Kasumi-1 (cell line): ENCODE measurements at places on chromosomes 7 and 10.

DNA sequence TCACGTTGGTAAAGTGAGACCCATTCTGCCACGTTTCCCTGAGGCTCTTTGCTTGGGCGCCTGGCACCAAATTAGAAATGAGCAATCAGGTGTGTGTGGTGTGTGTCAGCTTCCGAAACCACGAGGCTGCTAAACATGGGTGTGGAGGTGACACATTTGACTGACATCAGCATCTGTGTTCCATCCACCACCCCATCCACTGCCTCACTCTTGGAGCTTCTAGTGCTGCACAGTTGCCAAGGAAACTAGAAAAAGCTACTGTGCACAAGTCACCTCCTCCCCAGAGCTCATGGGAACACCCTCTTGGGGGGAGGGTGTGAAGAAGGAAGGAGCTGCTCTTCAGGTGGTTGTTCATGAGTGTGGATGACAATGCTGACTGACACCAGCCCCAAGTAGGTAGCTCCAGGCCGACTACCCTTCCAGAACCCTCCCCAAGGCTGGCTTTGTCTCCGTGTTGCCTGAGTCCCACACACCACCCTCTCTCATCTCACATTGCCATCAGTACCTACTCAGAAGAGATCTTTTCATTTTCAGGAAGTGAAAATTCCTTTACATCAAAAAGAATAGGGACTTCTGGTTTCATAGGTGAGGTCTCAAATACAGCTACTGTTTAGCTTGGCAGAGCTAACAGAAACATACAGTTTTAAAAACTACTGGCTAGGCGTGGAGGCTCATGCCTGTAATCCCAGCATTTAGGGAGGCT is 152.2 kb downstream of the TMEM178B start:
- DNase-seq: no peak

DNA sequence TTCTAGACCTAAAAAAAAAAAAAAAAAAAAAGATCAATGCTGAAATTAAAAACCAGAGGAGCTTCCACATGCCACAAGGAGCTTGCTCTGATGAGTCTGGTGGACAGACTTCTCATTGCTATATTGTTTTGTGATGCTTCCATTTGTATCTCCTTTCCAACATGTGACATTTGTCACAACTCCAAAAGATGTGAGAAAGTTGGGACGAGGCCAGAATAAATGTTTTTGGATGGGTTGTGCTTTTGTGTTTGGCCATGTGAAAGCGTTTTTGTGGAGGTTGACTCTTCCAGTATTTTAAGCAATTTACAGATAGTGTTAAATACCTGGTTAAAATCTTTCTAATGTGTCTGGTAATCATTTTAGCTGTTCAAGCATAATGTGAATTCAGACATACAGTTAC is 280.1 kb downstream of the SKAP2 start:
- DNase-seq: no peak

GRCh38 chr7:73879977-73880681 is 19.2 kb downstream of the TMEM270 start:
- no peak for DNase-seq

DNA sequence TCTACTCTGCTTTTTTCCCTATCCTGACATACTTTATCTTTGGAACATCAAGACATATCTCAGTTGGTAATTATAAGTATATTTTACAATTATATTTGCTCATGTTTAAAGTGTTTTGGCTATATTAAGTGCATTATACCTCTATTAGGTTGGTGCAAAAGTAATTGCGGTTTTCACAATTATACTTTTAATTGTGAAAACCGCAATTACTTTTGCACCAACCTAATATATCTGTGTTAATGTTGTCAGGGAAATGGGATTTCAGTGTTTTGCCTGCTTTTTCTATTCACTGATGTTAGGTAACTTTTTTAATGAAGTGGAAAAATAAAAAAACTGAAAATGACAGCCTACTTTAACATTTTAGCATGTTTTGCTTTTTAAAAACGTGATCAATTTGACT is 11.6 kb downstream of the SLC26A4 start:
- DNase-seq: no peak

DNA sequence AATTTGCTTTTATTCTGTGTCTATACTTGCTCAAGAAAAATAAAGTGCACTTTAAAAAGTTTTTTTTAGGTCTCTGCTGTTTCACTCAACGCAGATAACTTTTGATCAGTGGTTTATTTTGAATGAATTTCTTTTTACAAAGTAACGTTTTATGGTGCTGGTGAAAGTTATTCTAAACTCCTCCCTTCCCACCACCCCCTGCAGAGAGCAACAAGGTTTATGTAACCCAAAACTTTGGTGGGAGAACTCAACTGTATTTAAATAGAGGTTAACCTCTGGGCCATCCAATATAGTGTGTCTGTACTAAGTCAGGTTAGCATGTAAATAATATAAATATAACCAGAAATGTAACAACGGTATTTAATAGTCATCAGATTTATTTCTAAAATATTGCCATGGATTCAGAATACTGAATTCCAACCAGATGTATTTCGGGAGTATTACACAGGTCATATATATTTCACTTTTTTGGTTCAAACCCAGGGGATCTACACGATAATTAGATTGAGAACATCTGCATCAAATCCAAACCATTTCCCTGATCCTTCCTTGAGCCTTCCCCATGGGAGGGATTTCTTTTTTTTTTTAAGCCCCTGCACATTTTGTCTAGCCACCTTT is 3.9 kb upstream of the CUX1 start:
- DNase-seq: no peak

DNA sequence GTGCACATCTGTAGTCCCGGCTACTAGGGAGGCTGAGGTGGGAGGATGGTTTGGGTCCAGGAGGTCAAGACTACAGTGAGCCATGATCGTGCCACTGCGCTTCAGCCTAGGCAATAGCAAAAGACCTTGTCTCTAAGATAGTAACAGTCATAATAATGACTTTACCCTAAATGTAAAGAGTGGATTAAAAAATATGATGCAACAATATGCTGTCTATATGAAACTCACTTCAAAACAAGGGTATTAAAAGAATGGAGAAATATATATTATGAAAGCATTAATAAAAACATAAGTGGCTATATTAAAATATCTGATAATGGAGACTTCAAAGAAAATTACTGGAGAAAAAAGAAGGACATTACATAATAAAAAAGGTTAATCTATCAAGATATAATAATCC is 5.7 kb downstream of the GNA12 start:
- no peak for DNase-seq

- no peak for DNase-seq
These were observed 35.5 kb upstream of the KMT2E start for GRCh38 chr7:104978460-104978859.

DNA sequence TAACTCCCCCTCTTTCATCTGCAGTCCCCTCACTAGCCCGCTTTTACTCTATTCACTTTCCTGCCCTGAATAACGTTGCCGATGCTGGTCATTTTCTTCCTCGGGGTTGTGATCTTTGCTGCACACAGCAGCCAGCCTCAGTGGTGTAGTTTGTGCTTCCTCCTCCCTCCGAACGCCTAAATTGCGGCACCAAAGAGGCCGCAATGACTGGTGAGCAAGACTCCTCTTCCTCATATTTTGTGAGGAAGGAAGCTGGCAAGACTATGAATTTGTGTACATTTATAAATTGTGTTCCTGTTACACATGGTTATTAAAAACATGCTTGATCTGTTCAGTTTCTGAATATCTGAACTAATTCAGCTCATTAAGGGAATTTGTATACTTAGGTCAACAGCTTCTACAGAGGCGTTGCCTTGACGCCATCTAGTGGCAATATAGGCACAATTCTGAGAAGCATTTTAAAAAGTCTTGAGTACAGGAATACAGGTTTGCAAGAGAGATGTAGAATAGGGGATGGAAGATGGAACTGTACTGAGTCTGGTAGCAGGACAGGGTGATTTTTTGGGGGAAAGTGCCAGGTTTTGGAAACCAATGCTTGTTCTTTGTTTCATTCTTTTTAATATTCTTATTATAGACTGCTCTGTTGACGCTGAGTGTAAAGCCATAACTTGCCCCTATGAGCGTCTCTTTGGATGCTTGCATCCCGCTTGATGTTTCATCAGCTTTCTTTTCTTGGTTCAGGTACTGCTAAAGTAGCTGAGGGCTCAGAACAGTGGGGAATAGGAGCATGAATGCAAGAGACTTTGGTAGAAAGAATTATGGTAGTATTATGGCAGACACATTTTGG is 4.1 kb upstream of the TAS2R5 start:
- peak; percentile 73 for DNase-seq

DNA sequence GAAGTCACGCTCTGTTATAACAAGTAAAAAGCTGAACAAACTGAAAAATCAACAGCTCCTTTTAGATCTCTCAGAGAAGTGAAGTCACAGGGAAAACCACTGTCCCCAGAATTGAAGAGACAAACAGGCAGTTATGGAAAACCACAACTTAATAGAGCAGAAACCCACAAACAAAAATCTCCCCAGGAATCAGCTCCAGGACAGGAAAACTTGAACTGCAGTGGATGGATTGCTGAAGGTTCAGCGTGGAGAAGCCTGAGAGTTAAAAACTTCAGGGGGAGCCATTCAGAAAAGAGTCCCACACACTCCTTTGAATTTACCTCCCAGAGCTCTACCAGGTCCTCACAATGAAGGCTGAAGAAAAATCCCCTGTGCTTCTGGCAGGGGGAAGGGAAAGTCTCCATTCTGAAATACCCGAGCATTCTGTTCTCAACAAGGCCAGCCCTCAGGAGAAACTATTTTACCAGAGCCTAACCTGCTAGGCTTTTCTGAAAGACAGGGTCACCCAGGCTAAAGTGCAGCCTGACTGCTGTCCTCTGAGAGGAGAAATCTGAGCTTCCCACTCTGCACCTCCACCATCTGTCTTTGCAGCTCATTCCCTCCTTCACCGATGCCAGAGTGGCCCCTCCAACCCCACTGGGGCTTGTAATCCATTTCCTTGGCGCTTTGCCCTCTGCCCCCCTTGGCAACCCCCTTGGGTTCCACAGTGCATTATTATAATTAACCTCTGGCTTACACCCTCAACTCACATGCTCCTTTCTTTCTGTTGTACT is 65.0 kb upstream of the CCNY start:
- no peak for DNase-seq

GRCh38 chr10:129764901-129765663 is 199.0 kb downstream of the EBF3 start:
- no peak for DNase-seq

GRCh38 chr10:123007558-123008354 is 839 bp downstream of the IKZF5 start:
- peak; percentile 87 for DNase-seq

DNA sequence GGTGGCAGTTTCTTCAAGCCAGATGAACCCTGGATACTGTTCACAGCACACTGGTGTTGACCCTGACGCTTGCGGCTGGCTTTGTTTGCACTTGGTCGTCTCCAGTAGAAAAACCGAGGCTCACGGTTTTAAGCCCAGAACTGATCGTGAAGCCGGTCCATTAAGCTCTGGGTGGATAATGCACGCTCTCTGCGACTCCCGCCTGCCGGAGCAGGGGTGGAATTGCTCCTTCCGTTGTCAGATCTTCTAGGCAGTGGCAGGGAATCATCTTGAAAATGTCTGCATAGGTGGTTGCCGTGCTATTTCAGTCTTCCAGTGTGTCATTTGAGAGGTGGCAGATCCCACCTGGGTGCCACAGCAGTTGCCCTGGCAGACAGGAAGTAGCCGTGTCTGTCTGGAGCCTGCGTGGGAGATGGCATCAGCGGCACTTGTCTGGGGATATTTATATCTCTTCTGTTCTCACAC is 35.9 kb upstream of the AP5Z1 start:
- peak; percentile 27 for DNase-seq

- no peak for DNase-seq
These were observed 82.5 kb downstream of the AHR start for GRCh38 chr7:17380736-17381662.

DNA sequence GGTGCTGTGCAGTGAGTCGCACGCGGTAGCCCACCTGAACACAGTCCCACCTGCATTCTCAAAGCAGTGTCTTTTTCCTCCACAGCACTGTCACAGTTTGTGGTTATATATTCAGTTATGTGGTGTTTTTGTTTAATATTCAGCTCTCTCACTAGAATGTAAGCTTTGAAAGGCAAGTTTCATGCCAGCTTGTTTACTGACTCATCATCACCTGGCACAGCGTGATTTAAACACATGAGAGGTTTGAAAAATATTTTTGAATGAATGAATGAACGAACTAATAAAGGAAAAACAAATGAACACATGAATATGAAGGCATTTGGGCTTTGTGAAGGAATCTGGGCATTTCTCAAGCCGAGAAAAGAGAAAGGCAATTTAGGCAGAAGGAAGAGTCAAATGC is 51.9 kb upstream of the TM9SF3 start:
- DNase-seq: no peak

- DNase-seq: peak; percentile 81
These were observed 18.3 kb downstream of the CALHM2 start for GRCh38 chr10:103433858-103434257.

DNA sequence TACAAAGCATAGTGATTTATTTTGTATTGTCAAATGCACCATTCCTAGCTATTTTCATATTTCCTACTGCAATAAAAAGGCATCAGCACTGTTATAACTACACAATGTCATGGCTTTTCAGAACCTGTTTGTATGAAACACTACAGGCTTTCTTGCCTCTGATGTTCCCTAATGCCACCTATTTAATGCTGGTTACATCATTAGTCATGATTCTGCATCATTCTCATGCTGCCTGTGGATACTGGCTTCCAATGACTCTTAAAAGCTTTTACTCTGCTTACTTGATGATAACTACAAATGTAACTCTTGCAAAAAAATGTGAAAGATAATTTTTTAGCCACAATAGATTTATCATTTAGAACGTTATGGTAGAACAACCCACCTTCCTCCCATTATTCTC is 529.4 kb downstream of the HTR7 start:
- DNase-seq: no peak

DNA sequence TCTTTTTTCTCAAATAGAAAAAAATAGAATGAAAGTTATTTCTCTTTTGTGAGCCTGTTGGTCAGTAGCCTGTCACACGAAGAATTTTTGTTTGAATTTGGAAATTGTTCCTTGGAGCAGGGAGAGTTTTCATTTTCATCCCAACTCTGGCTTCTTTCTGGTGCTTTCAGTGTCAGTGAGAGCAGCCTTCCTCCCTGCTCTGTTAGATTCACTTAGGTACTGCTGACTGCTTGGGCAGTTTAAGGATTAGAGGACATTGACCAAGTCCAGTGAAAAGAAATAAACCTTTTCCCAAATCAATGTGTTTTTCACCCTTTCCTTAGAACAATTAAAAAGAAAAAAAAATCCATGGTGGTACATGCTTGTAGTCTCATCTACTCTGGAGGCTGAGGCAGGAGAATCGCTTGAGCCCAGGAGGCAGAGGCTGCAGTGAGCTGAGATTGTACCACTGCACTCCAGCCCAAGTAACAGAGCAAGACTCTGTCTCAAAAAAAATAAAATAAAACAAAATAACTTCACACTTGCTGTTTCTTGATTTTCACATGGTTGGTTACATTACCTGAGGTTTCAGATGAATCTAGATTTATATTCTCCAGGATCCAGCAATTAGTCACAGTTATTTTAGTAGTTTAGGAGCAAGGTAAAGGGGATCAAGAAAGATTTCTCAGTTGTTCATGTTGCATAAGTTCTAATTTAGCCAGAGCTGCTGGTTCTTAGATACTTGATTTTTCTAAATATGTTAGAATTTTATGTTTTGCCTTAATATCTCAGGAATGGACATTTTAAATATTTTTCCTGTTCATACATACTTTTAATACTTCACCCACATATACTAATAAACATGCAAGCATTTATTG is 63.1 kb downstream of the ZNRF2 start:
- no peak for DNase-seq
